ENCODE measurements at places on chromosomes 3 and 15.

DNA sequence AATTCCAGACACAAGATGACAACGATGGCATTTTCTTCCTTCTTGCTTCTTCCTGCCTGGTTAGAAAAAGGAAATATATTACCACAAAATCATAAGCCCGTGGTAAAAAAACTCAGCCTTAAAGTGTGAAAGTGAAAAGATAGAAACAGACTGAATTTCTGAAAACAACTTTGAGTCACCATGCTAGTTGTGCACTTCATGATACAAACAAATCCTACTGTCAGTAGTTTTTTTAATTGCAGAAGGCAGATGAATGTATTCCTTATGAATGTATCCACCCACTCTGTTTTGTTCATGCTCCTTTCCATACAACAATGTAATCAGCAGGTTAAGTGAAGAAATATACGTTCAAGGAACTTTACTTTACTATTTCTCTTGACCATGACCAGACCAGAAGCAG is 1144.7 kb downstream of the OTOL1 start:
- no peak for DNase-seq

GRCh38 chr3:136928240-136928639 is 29.5 kb upstream of the IL20RB start:
- DNase-seq, result no peak

GRCh38 chr3:38477057-38477820 is 18.9 kb upstream of the EXOG start:
- no peak for DNase-seq

DNA sequence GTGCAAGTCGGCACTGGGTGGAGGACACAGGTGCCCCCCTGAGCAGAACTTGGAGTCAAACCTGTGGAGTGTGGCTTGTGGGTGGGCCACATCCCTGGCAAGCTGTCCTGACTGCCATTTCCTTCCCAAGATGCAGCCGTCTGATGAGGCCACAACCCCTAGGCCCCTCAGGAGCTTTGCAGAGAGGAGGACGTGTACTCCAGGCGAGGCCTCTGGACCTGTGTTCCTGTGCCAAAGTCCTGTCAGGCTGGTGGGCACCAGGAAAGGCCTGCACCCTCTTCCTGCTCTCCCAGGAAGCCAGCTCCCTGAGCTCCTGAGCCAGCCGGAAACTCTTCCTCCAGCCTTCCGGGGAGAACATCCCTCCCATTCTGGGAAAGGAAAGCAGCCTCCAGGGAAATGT is 48.5 kb downstream of the CMTM6 start:
- no peak for DNase-seq

DNA sequence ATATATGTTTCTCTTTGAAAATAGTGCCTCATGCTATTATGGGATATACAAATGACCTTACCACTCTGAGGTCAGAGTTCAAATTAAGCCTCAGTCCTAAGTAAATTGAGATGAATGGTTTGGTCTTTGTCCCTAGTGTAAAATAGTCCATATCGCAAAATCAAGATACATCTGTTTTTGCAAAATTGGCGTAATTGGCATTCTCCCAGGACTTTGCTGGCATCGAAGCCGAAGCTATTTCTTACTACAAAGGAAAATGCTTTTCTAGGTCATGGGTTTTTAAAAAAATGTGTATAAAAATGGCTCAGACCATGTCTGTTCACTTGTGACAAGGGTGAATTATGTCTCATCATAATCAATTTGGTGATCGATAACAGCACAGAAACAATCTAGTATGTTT is 25.9 kb downstream of the ROBO2 start:
- no peak for DNase-seq

- DNase-seq, result no peak
Observed at GRCh38 chr15:36843822-36844221, 256.5 kb downstream of the MEIS2 start.

DNA sequence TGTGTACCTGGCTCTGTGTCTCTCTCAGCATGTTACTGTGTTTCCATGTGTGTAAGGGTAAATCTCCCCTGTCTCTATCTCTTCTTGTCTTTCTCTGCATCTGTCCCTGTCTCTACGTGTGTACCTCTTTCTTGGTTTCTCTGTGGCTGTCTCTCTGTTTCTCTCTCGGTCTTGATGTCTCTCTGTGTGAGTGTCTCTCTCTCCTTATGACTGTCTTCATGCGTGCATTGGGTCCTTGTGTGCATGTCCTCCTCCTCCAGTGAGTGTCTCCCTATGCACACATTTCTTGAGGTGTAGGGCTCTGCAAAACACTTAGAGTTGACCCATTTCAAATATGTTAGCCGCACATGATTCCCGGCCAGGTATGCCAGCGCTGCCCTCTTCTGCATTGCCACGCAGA is 903.3 kb upstream of the CFAP20DC start:
- DNase-seq, result no peak

- DNase-seq, result no peak
Observed at GRCh38 chr3:32685543-32686185, 676 bp downstream of the CNOT10 start.

DNA sequence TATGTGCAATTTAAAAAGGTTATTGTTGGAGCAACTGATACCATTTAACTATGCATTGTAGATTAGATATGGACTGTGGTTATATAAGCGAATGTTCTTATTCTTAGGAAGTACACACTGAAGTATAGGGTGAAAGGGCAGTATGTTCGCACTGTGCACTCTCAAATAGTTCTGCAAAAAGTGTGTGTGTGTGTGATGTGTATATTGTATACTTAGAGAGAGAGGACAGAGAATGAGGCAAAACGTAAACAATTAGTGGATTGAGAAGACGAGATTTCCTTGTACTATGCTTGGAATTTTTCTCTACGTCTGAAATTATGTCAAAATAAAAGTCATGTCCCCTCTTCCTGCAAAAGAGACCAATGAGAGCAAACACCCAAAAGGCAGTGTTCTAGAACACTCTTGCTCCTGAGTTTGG is 30.4 kb downstream of the LSM3 start:
- DNase-seq, result no peak

- peak; percentile 8 for DNase-seq
Observed at GRCh38 chr3:44198284-44199269, 43.1 kb upstream of the TOPAZ1 start.

DNA sequence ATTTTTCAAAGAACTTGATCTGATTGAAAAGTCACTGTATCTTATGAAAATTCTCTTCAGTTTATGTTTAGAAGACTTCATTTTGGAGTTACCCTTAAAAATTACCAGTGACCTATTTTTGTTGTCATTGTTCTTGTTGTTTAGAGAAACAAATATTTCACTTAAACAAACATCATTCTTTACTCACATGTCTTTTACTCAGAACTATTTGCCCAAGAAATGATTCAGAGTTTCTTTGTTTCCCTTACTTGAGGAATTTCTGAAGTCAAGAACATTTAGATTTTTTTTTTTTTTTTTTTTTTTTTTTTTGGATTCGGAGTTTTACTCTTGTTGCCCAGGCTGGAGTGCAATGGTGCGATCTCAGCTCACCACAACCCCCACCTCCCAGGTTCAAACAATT is 259.6 kb upstream of the UBE2E1 start:
- no peak for DNase-seq

DNA sequence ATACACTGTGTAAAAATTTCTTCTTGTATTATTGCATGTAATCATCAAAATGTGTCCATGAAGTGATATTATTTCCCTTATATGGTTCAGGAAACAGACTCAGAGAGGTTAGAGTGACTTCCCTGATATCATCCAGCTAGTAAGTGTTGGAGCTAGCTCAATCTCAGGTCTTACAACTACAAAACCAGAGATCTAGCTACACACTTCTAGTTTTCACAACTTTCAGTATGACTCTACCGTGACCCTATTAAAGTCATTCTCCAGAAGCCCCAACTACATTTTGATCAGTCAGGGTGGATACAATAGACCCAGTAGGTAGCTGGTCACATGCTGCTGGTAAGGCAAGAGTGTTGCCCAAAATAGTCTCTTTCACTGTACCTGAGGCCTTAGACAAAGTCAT is 165.3 kb downstream of the GOLIM4 start:
- DNase-seq, result no peak

- no peak for DNase-seq
Observed at GRCh38 chr3:152197451-152197850, 71.3 kb upstream of the MBNL1 start.

DNA sequence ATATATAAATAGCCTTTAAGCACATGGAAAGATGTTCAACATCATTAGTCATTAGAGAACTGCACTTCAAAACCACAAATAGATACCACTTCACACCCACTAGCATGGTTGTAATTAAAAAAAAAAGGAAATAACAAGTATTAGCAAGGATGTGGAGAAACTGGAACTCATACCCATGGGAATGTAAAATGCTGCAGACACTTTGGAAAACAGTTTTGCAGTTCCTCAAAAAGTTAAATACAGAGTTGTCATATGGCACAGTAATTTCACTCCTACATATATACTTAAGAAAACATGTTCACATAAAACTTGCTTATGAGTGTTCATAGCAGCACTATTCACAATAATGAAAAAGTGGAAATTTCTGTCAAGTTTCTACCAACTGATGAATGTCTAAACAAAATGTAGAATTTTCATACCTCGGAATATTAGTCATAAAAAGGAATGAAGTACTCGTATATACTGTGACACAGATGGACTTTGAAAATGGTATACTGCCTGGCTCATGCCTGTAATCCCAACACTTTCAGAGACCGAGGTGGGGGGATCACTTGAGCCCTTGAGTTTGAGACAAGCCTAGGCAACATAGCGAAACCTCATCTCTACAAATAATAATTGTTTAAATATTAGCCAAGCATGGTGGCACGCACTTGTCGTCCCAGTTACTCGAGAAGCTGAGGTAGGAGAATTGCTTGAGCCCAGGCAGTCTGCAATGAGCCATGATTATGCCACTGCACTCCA is 28.1 kb downstream of the BCL2A1 start:
- DNase-seq, result no peak

- no peak for DNase-seq
Observed at GRCh38 chr15:88178631-88179030, 77.9 kb downstream of the NTRK3 start.

DNA sequence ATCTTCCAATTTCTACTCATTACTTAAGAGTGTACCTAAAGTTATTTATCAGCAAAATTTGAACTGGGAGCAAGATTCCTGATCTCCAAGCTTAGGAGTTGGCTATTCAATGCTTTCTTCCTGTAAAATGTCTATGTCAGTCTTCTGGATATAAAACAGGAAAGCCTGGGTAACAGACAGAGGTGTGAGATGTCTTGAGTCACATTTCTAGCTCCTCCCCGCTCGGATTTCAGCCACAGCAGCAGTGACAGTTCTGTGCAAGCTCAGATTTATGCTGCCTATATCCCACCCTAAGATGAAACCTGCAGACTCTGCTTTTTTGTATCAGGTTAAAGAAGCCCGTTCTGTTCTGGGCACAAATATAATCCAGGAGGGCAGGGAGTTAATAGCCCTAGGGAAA is 2.1 kb upstream of the ARMC8 start:
- DNase-seq, result no peak

DNA sequence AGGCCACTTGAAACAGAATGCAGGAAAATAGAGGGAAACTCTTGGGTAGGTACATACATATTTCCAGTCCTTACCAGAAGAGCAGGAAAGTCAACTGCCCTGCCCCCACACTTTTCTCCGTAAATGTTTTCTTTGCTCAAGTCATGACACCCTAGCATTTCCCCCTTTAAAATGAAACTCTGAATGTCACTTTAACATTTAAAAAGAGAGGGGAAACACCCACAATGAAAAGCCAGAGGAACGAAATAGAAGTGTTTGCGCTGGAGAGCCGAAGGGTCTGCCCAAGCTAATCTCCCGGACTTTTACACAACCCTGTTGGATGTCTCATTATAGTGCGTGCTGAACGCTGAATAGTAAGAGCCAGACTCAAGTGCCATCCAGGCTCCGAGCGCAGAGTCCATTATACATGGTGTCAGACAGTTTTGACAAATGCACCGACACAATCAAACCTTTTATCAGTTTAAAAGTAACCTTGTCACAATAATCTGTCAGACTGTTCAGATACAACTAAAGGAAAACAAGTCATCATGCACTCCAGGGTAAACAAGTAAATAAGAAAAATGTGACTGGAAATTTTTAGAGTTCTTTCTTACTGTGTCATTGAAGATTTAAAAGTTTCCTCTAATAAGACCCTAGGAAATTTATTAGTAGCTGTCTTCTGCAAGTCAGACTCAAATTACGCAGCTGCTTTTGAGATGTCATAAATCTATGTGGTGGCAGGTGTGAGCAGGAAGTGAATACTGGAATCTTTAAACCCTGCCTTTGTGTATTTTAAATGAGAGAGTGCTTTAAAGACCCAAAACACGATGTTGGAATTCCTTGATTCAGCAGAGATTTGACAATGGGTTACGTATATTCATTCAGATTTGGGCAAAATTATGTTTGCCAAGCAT is 159.8 kb downstream of the RBMS3 start:
- DNase-seq, result no peak

DNA sequence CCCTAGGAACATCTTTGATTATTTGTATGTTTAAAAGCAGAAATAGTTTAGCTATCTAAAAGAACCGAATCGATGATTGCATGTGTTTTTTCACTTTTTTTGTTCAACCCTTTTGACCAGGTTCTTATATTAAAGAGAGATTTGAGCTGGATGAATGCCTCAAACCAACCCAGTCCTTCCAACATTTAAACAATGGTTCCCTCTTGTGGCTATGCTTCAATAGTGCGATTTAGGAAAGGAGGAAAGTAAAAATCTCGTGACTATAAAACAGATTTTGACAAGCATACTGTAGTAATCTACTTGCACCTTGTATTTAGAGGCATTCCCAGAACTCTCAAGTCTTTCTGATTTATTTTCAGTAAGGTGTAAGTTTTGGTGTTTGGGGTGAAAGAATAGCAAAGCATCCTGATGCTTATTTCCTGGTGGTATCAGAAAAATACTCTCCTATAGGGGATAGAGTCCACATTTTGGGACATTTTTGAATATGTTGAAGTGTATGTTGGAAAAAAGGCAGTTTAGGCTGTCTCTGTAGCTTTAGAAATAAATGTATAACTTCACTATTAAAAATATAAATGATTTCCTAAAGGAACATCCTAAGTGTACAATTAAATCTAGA is 159.6 kb upstream of the KCNH8 start:
- DNase-seq, result no peak

DNA sequence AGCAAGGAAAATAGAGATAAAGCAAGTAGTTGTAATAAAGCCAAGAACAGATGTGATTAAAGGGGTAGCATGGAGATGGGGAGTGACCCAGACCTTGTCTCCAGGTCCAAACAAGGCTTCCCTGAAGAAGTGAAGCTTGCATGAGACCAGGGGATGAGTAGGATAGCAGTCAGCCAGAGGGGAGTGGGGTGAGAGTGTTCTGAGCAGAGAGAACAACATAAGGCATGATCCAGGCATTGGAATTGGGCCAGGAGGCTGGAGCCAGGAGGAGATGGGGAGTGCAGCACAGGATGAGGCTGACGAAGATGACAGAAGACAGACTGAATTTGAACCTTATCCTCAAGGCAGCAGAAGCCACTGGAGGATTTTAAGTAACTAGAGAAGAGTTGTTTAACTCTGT is 7.2 kb downstream of the TMOD2 start:
- DNase-seq, result no peak

DNA sequence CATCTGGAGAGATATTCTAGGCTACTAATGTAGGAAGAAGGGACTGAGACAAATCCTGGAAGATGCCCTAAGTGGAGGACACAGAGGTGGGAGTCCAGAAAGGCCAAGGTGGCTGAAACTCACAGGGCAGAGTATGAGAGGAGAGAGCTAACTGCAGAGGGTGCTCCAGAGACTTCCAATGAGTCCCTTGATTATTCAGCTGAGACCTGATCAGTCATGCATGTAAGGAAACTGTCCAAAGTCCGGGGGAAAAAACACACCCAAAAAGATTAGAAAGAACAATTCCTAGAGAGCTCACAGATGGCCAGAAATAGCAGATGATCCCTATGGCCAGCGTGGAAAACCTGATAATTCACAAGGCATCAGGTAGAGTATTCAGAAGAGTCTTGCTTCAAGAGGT is 18.7 kb upstream of the FOXP1 start:
- no peak for DNase-seq
